RPMI7951 (cell line): ENCODE measurements at places on chromosomes 16 and 17. TPM values are rescaled to one million over a fixed set of nuclear protein-coding genes. Genes with fewer than 3 reads are reported as not detected.

The TEDC2 gene
- total RNA-seq: 10.2 and 21.7 TPM in 2 replicates

The ELMO3 gene
- 0.48 and 0.78 TPM in 2 replicates for total RNA-seq

The CLEC18A gene
- total RNA-seq: under 0.01 and 0.10 TPM in 2 replicates

The GGT6 gene
- not detected in 2 replicates for total RNA-seq

The BTBD17 gene
- total RNA-seq: not detected in 2 replicates

The ZFHX3 gene
- total RNA-seq: 2.0 and 2.2 TPM in 2 replicates

The CES4A gene
- total RNA-seq: 0.72 TPM in 1 of 2 replicates, not detected in the other

The PPM1D gene
- total RNA-seq: 5.5 and 6.0 TPM in 2 replicates

The ZC3H18 gene
- total RNA-seq: 6.4 and 7.9 TPM in 2 replicates

The SLC52A1 gene
- total RNA-seq: not detected in 2 replicates

The CXCL16 gene
- 0.12 and 0.29 TPM in 2 replicates for total RNA-seq

The PYY gene
- not detected in 2 replicates for total RNA-seq

The KCNJ12 gene
- 0.10 TPM in 1 of 2 replicates, not detected in the other for total RNA-seq
